ENCODE measurements at places on chromosomes 12 and 14.

GRCh38 chr12:30643366-30643765 lies 52.3 kb downstream of the IPO8 start:
- DNase-seq: no peak

DNA sequence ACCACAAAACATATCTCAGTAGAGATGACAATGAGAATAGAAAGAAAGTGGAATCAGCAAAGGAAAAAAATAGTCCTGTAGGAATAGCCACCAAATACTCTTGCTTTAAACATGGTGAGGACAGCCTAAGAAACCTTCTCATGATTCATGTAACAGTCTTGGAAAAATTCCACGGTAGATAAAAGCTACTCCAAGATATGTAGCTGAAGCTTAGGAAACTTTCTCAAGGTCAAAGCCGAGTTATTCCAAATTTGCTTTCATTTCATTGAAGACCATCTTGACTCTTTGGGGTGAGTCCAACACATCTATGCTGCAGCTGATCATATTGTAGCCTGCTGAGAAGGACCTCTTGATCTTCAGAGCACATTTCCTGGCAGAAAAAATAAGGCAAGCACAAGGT lies 157.6 kb downstream of the PAH start:
- DNase-seq: no peak

DNA sequence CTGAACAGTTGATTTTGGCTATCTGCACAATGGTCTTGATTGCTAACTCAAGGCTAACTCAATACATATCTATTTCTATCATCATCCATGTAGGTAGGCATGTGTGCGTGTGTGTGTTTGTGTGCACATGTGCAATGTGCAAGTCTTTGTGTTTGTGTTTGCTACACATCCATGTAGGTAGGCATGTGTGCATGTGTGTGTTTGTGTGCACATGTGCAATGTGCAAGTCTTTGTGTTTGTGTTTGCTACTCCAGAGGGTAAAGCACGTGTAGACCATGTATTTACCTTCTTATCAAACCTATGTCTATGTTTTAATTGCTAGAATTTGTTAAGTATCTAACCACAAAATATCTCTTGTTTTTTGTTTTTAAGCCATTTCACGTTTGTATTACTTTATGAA lies 962.6 kb downstream of the LRFN5 start:
- DNase-seq: no peak

DNA sequence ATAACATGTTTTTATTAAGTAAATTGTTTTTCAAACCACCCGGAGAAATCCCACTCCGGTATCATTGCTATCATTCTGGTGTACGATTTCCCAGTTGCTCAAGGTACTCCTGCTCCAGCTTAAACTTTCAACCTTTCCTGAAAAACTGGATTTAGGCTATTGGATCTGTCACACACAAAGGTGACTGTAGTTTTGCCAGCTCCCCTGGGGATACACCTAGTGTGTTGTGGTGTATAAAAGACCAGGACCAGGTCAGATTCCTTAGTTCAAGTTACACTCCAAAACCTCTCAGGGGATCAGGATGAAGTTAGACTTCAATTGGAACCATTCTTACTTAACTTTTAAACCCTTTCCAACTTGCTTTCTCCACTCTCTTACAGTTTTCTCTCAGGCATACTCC lies 303.9 kb downstream of the NOVA1 start:
- DNase-seq: no peak

- no peak for DNase-seq
Measured at GRCh38 chr14:100246809-100247428, 8.0 kb downstream of the YY1 start.

DNA sequence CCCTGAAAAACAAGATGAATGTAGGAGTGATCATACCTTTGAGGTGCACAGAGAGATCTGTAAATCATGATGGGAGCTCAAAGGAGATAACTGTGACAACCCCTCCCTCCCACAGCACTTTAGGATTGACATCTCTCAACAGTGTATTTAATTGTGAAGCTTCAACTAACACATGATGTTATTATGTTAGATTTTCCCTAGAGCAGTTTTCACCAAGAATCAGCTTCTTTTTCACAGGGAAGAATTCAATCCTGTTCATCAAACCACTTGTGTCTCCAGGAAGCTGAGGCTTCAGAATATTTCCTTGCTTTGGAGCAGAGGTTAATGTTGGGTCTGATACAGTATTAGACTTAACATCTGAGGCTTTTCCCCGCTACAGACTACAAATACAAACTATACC lies 11.8 kb downstream of the RPS6KA5 start:
- DNase-seq: no peak

DNA sequence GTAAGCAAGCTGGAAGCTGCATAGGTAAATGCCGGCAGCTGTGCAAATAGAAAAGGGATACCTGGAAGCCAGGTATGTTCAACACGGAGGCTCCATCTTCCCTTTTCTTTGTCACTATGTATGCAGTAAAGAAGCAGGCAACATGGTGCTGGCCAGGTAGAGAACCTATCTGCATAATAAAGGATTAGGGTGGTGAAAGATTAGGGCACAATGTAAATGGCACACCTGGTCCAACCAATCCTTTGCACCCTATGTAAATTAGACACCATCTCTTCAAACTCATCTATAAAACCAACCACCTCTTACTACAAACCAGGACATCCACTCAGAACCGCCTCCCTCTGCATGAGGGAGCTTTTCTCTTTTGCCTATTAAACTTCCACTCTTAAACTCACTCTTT lies 32.3 kb downstream of the RPS29 start:
- DNase-seq: no peak

DNA sequence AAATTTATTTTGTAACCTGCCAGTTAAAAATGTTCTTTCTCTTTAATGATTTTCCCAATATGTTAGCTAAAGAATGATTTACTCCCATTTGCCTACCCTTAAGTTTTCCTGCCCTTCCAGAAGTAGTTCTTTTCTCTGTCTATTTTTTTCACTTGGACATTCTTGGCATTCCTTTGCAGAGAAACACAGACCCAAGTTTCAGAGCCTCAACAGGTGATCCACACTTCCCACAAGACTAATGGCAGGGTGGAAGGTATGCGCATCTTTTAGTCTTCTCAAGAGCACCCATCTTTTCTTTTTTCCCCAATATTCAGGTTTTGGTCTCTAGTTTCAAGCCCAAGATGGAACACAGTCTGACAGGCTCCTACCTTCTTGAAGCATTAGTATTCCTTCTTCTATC lies 420.7 kb downstream of the ADAMTS20 start:
- DNase-seq: no peak

GRCh38 chr14:73133795-73134194 lies 2.5 kb upstream of the PSEN1 start:
- DNase-seq: no peak

DNA sequence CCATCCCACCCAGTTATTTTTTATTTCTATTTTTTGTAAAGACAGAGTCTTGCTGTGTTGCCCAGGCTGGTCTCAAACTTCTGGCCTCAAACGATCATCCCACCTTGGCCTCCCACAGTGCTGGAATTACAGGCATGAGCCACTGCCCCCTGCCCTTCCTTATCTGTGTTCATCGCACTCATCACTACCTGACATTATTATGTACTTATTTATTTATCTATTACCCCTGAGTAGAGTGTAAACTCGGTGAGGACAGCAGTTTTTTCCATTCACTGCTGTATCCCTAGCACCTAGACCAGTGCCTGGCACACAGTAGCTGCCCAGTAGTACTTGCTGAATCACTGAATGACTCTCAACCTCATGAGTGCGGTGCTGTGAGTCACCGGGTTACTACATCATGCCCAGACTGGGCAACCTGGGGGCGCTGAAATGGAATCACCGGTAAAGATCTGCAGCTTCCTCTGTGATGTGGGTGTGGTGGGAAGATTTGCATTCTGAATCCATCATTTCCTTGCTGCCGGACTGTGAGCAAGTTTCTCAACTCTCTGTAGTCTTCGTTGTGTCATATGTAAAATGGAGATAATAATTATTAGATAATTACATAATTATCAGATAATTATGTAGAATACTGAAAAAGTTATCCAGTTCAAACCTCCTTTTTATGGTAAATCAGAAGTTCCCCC lies 81.9 kb upstream of the USP44 start:
- DNase-seq: no peak

DNA sequence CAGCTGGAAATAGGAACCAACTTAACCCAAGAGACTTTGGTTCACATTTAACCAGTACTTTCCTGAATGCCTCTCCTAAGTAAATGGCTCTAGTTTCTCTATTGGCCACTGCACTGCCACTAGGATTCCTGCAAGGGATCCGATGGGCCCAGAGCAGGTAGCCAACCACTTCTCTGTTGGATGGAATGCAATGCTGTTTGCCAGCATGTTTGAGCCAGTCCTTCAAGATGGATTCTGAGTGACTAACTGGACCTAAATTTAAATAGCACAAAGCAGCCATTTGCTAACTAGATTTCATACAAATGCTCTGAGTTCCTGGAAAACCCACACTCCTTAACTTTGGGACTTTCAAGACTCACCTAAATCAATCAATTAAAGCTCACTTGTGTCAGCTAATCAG lies 9.5 kb upstream of the CLEC2D start:
- no peak for DNase-seq

DNA sequence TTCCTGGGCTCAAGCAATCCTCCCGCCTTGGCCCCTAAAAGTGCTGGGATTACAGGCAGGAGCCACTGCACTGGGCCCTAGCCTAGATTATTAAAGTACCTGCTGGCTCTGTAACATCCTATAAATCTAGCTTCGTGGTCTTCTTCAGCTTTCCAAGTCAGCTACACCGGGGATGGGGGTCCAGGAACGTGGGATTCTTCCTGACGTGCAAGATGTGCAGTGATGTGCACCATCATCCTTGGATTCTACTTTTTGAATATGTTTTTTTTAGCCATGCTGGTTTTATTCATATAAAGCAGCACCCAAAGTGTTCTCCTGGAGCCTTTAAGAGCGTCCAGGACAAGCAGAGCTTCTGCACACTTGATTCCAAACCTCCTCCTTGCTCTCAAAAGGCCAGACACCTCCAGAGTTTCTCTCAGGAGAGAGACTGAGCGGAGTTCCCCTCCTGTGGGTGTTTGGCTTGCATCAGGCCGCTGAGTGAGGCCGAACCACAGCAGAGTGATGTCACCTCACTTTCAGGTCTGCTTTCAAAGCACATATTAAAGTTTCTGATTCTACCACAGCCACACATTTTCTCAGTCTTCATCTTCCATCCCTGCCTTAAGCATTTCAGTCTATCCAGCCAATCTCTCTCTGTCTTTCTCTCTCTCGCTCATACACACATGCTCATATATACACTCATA lies 33.4 kb downstream of the VCPKMT start:
- DNase-seq: peak; percentile 73

- DNase-seq: no peak
Measured at GRCh38 chr12:111437816-111438454, 32.2 kb downstream of the SH2B3 start.

DNA sequence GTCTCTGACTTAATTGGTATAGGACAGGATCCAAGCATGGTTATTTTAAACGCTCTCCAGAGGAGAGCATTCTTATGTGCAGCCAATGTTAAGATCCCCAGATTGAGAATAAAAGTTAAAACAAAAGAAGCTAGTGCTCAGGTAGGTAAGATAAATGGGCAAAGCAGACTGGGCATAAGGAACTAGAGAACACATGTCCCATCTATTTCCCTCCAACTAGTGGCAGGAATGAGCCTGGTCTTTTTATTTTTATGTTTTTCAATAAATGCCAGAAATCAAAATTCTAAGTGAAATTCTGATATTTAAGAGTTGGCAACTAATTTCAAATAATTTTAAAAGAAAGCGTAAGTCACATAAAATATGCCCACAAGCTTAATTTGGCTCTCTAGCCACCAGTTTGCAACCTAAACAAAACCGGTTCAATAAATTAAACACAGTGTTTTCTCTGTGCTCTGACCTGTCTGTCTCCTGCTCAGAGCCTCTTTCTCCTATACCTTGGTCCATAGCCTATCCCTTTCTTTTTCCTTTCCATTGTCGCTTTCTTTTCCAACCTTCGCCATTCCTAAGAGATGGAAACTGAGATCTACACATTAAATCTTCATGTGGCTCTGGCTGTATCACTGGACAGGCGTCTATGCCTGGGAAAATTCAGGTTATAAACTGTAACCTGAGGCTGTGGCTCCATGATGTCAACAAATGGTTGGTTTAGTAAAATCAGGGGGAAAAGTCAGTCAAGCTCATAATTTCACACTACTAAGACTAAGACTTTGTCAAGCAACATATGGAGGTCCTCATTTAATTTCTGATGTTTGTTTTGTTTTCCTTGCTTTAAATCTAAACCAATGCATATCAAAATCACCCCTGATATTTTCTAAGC lies 5.5 kb downstream of the SLC38A1 start:
- DNase-seq: no peak

GRCh38 chr12:116735951-116736599 lies 1.8 kb downstream of the SPRING1 start:
- no peak for DNase-seq

GRCh38 chr12:107229827-107230226 lies 136.5 kb upstream of the CRY1 start:
- DNase-seq: no peak

DNA sequence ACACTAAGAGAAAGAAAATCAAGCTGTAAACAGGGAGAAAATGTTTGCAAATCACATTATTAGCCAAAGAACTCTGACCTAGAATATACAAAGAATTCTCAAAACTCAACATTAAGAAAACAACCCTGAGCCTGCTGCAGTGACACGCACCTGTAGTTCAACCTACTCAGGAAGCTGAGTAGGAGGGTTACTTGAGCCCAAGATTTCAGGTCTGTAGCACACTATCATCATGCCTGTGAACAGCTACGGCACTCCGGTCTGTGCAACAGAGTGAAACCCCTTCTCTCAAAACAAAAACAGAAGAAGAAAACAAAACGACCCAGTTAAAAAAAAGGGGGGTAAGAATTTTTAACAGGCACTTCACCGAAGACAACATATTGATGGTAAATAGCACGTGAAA lies 20.8 kb downstream of the SAV1 start:
- DNase-seq: no peak

DNA sequence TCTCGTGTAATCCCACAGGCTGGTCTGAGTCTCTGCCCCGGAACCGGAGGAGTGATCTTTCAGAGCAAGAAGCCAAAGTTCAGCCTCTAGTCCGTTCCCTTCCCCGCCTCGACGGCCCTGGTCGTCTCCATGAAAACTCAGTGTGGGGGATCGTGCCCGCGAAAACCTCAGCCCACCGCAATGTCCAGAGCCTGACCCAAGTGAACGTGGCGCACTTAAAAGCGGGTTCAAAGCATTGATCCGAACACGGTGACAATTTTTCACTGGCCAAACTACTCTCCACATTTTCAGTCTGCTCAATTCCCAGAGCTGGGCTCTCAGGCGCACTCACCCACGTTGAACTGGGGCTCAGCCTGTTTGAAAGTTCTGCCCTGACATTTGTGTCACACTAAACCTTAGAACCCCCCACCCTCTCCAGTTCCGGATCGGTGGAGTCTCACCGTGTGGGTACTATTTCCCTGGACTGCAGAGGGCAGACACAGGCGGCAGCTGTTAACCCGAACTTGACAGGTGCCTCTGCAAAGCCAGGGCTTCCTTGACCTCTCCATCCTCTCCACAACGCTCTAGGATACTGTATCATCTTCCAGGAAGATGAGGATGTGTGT lies 886 bp upstream of the PRICKLE1 start:
- DNase-seq: no peak
